ENCODE measurements at places on chromosomes 4 and X. TPM values are rescaled to one million over a fixed set of nuclear protein-coding genes. Genes with fewer than 3 reads are reported as not detected.

SUPT20HL2 gene
- total RNA-seq, result not detected

ZCCHC12 gene
- total RNA-seq, result 0.14 TPM

BANK1 gene
- total RNA-seq, result 0.07 TPM

DNA sequence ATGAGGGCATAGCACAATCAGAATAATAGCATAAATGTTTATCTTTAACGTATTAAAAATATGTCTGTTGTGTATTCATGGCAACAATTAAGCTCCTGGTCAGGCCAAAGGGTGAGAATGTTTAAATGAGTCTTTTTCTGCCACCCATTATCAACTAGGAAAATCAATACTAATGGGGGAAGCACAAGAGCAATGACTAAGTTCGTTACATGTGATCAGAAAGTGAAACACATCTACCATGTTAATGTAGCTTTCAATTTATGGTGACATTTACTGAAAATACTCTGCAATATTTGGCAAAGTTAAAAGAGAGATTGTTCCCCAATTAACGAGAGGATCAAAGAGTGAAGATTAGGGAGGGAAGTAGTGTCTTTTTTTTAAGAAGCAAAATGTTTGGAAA, 143.7 kb downstream of the NAA11 start:
- no peak for DNase-seq
- no peaks in the 10 kb centered on the region for H3K36me3 ChIP-seq
- no peaks in the 10 kb centered on the region for H3K27me3 ChIP-seq
- no peak overlapping the region for H3K27ac ChIP-seq
- H3K4me3 ChIP-seq, result no peak overlapping the region

DNA sequence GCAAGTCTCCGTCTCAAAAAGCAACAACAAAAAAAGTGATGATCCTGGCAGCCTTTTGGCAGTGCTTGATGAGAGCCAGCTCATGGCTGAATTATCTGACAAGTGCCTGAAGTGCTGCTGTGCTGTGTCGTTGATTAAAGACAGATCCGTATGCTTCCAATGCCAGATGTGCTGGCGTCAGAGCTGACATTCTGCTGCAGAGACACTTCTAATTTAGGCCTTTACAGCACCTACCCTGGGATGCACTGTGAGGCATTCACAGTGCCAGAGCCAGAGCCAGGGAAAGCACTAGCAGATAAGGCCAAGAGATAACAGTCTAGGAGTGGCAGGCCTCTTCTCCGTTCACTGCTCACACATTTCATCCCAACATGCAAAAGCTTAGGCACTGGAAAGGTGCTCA, 995.5 kb downstream of the RAB28 start:
- no peaks in the 10 kb centered on the region for H3K4me1 ChIP-seq
- no peaks in the 10 kb centered on the region for H3K36me3 ChIP-seq
- no peak overlapping the region for H3K27ac ChIP-seq
- no peaks in the 10 kb centered on the region for H3K27me3 ChIP-seq

PAK3 gene
- 0.55 TPM for total RNA-seq

All from activated naive CD4-positive, alpha-beta T cell treated with anti-CD3 and anti-CD28 coated beads for 36 hours (primary cell).